ENCODE measurements at places on chromosomes 5 and 9.

DNA sequence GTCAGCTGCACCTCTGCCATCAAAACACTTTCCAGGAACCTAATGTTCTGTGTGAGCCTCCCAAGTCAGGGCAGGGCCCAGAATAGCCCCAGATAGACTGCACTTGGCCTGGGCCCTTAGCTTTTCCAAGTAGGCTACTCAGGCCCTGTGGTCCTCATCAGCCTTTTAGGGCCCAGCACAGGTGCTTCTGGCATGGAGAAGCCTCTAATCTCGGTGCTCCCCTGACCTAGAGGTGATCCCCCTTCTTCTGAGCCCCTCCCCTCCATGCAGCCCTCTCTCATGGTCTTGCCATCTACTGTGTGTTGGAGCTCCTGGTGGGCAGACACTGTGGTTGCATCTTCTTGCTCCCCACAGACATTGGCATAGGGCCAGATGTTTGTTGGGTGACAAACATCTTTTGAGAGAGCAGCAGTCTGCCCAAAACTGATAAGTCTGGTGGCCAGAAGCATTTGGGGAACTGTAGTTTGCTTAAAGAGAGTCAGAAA, 28.1 kb downstream of the FRMPD1 start:
- no peak for DNase-seq

DNA sequence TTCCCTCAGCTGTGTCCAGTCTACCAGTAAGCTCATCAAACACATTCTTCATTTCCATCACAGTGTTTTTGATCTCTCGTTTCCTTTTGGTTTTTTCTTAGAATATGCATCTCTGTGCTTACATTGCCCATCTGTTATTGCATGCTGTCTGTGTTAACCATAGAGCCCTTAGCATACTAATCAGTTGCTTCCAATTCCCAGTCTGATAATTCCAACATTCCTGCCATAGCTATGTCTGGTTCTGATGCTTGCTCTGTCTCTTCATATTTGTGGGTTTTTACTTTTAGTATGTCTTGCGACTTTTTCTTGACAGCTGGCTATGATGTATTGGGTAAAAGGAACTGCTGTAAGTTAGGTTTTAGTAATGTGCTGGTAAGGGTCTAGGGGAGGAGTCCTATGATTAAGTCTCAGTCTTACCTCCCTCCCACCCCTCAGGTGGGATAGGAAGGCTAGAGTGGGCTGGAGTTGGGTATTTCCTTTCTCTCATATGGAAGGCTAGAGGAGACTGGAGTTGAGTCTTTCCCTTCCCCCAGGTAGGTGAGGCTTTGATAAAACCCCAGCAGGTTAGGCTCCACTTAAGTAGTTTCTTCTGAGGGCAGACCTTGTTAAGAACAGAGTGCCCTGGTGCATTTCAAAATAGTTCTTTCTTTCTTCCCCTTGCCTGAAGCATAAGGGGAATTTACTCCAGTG, 99.1 kb upstream of the RASGRF2 start:
- no peak for DNase-seq

DNA sequence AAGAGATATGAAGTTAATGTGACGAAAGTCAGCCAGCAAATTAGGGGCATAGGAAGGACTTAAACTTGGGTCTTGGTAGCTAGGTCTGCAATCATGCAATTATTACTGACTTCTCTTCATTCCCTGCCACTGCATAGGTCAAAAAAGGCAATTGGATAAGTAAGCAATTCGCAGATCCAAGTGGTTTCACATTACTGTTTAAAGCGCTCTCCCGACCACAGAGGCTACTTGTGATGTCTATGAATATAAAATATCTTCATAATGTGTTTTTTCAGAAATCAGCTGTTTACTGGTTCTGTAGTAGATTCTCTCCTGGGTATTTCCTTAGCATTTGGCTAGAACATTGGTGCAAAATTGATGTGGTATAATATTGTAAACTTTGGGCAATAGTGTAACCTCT, 174.7 kb upstream of the PTGER4 start:
- no peak for DNase-seq

DNA sequence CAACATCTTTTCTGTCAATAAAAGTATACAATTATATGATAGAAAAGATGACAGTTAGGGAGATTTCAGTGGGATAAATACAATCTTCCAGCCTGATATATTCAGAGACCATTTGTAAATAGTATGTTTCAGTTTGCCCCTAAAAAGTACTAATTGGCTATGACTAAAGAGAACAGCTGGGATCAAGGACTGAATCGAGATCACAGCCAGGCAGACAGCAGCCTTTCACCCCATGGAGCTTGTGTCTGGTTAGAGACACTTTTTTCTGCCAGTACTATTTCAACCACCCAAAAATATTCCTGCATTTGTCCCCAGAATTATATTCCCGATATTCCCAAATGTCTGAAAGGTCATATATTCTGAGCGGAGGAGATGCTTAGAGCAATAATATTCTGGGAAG, 577.3 kb upstream of the TLE4 start:
- DNase-seq: no peak

- no peak for DNase-seq
Observed at GRCh38 chr5:58983526-58984452, 400.9 kb downstream of the RAB3C start.

DNA sequence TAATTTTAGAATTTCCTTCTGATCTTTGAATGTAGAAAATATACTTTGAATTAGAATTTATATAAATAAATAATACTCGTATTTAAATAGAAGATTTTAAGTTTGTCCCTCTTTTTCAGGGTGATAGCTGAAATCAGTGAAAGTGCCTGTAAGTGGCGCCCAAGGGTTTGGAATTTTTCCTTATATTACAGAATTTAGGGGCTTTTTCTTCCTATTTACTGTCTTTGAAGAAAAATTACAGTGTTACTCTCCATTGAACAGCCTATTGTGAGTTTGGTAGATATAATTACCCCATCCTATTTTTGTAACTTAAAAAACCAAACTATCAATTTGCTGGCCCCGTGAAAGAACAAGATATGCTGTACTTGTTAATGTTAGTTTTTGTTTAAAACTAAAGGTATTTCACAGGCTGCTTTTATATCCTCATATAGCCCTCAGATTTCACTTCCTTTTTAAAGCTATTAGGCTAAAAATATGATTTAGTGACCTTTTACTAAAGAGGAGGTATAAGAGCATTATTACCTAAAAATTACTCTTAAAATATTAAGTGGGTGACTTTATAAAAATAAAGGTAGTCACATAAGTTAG, 3.2 kb downstream of the MAP3K1 start:
- DNase-seq: no peak

DNA sequence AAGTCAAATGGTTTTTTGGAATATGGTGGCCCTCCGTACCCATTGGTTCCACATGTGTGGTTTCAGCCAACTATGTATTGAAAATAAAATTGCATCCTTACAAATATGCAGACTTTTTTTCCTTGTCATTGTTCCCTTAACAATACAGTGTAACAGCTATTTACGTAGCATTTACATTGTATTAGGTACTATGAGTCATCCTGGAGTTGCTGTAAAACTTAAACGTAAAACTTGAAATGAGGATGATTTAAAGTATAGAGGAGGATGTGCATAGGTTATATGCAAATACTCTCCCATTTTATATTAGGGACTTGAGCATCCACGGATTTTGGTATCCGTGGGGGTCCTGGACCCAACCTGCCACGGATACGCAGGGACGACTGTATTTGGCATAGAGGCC, 16.3 kb downstream of the SDHA start:
- DNase-seq: no peak

- DNase-seq: no peak
Observed at GRCh38 chr5:5492087-5492933, 69.8 kb downstream of the ICE1 start.

- no peak for DNase-seq
Observed at GRCh38 chr5:179324760-179325295, 20.4 kb downstream of the ADAMTS2 start.

DNA sequence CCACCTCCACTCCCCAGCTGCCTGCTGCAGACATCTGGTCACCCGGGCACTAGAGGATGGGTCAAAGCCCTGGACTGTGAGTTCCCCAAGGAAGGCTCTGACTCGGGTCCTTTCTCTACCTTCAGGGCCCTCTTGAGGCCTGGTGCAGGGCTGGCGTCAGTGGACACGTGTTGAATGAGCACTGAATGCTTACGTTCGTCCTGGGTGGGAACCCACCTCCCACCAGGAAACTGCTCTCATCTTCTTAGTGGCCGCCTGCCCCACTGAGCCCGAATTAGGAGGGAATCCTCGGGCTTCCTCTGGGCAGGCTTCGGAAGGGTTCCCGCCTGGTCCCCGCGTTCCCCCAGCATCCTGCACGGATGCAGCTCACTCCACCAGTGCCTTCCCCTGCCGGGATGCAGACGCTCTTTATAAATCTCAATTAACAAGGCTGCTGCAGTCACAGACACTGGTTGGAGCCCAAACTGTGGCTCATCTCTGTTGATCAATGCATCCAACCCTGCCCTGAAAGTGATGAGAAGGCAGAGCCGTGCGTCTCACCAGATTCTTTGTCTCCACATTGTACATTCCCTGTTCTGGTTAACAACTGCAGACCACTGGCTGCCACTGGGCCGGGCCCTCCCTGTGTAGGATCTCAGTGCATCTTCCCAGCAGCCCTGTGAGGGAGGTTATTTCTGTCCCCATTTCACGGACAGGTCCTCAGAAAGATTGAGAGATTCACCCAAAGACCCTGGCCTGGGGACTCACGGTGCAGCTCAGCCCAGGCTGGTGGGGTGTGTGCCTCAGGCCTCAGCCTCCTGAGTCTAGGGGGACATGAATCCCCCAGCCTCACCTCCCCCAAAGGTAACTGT, 168.8 kb downstream of the GAPVD1 start:
- no peak for DNase-seq

GRCh38 chr5:127298036-127298429, 7.4 kb downstream of the MEGF10 start:
- no peak for DNase-seq

GRCh38 chr9:112049811-112050516, 125.1 kb downstream of the SUSD1 start:
- no peak for DNase-seq

DNA sequence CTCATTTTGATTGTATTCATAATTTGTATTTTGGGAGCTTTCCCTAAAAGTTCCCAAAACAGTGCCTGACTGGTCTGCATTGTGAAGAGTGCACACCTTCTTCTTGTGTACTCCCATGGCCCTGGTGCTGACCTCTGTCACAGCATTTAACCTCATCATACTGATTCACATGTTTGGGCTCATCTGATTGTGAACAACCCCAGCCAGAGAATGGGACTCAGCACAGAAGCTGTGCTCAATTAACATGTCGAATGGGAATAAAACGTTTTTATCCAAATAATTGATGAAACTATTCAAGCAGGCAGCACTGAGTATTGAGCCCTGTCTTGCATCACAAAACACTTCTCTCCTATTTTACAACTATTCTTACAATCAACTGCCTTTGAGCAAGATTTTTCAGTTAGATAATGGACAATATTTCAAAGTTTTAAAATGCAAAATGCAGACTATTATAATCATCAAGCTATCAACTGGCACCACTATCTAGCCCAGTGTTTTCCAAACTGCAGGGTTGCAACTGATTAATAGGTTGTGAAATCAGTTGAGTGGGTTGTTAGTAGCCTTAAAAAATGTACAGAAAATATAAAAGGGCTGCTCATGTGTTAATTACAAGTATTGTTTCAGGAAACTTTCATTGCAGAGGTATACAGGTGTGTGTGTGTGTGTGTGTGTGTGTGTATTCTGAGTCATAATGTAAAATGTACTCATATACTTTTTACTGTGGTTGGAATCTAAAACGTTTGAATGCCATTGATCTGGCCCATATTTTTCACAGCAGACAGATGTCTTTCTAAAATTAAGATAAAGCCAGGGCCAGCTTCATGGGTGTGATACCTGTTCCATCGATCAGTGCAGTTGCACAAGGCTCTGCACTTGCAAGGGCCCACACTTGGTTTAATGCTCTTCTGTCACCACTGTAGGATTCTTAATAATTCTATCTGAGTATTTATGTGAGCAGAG, 190.5 kb downstream of the PIK3R1 start:
- DNase-seq: no peak

DNA sequence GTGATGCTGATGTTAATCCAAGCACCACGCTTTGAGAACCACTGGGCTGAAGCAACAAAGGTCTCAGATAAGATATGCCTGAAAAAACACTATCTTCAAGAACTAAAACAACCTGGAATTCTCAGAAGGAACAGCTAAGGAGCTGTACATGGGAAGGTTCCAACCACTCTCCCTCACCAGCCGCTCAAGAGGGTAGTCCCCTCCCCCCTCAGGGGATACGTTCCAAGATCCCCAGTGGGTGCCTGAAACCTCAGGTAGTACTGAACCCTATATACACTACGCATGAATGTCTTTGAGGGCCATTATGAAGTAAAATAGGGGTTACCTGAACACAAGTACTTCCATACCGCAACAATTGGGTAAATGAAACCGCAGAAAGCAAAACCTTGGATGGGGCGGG, 1.9 kb downstream of the BOD1 start:
- DNase-seq: no peak

- no peak for DNase-seq
Observed at GRCh38 chr5:157487358-157487757, 27.3 kb downstream of the NIPAL4 start.

GRCh38 chr9:119697996-119698395, 328.8 kb upstream of the BRINP1 start:
- no peak for DNase-seq

GRCh38 chr9:97315550-97315949, 8.1 kb downstream of the CCDC180 start:
- no peak for DNase-seq

DNA sequence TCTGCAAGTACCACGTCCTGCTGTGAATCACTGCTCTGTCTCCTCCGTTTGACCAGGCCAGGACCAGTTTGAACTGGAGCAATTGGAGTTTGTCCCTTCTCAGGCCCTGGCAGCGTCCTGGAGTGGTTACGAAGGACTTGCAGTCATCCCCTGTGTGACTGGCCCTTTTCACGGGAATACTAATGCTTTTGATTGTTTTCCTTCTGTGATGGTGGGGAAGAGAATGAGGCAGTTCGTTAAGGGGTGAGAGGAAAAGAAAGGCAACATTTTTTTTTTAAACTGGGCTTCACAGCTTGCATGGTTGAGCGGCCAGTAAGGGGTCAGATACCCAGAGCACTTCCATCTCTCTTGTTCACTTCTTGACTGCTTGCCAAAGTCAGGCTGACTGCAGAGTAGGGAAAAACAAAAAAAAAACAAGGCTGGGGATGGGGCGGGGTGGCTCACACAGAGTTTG, 153.5 kb upstream of the STK32A start:
- no peak for DNase-seq

- DNase-seq: no peak
Observed at GRCh38 chr5:9537223-9538141, 8.4 kb downstream of the SEMA5A start.

DNA sequence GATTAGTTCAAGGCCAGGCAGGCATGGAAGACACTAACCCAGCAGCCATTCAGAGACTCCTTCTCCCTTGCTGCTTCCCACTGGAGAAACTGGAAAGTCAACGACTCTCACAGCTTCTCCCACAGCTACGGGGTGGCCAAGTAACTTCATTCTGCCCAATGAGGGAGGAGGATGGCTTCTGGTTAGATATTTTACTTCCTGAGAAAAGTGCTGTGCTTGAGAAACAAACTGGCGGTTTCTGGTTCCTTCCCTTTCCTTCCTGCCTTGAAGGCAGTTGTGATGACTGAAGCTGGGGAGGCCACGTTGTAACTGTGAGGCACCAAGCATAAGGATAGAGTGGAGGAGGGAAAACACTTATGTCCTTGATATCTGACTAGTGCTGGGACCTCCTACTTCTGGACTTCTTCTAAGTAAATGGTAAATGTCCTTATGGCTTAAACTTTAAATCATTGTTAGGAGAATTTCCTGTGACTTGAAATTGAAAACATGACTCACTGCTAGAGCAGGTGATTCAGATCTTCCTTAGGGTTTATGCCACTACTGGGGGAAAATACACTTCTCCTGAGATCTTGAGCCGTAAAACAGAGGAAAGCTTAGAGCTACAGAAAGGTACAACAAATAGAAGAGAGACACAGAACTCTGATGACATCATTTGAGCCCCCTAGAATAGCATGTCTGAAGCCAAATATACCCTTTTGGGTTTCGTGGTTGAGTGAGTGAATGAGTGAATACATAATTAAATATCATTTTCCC, 3.1 kb upstream of the GNPDA1 start:
- DNase-seq: peak; percentile 50
